ENCODE measurements at places on chromosomes 1 and 21. TPM values are rescaled to one million over a fixed set of nuclear protein-coding genes. Genes with fewer than 3 reads are reported as not detected.

DNA sequence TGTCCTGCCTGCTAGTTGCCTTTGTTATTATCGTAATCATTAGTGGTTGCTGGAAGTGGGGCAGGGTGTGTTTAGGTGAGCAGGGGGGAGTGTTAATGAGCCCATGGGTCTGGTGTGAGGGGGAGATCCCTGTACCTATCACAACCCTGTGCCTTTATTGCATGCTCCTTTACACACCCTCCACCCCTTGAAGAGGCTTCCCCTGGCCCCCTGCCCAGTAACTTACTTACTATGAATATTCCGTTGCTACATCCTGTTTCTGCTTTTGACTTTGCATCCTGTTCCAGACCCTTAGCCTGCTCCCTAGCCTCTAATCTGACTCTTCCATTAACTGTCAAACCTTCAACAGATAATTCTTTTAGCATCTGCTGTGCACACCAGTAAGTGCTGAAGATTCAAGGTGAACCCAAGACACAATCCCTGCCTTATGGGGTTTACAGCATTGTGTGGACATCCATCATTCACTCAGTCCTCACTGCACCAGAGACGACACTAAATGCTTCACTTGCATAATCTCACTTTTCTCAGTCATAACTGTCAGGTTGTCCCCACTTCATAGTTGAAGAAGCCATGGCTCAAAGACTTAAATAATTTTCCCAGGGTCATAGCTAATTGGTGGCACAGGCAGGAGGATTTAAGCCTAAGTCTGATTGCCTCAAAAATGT is 47.9 kb downstream of the CDC7 start:
- H3K27me3 ChIP-seq = no peaks in the 10 kb centered on the region
- peaks cover 27% of the 10 kb centered on the region for H3K36me3 ChIP-seq
- peaks cover 74% of the 10 kb centered on the region for H3K4me1 ChIP-seq
- DNase-seq = peak; percentile 60
- peak overlapping the region; percentile 93 for H3K27ac ChIP-seq

- H3K27ac ChIP-seq = no peak overlapping the region
- H3K4me3 ChIP-seq = no peak overlapping the region
- DNase-seq = no peak
- peaks cover 29% of the 10 kb centered on the region for H3K36me3 ChIP-seq
- no peaks in the 10 kb centered on the region for H3K4me1 ChIP-seq
- H3K27me3 ChIP-seq = no peaks in the 10 kb centered on the region
Measured at GRCh38 chr1:6095511-6096242, 50.0 kb downstream of the KCNAB2 start.

GRCh38 chr1:113515498-113515897 is 125.2 kb downstream of the MAGI3 start:
- no peaks in the 10 kb centered on the region for H3K27me3 ChIP-seq
- no peak overlapping the region for H3K27ac ChIP-seq
- H3K36me3 ChIP-seq = no peaks in the 10 kb centered on the region
- H3K4me3 ChIP-seq = no peak overlapping the region
- peaks cover 9% of the 10 kb centered on the region for H3K4me1 ChIP-seq

DNA sequence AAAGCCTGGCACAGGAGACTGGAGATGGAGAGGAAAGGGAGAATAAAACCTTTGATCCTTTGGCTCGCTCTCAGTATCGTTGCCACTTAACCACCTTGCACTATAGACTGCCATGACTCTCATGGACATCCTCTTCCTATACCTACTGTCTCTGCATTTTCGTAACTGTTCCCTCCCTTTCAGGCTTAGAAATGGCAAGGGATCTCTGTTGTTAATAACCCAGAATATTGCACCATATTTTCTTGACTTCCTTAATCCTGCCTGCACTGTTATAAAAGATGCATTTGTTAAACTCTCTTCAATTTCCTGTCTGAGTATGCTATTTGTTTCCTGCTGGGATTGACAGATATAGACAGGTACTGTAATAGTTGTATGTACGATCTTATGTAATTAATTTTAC is 38.6 kb downstream of the CYYR1 start:
- no peaks in the 10 kb centered on the region for H3K36me3 ChIP-seq
- no peaks in the 10 kb centered on the region for H3K4me1 ChIP-seq
- H3K27me3 ChIP-seq = no peaks in the 10 kb centered on the region
- no peak overlapping the region for H3K27ac ChIP-seq
- DNase-seq = no peak

DNA sequence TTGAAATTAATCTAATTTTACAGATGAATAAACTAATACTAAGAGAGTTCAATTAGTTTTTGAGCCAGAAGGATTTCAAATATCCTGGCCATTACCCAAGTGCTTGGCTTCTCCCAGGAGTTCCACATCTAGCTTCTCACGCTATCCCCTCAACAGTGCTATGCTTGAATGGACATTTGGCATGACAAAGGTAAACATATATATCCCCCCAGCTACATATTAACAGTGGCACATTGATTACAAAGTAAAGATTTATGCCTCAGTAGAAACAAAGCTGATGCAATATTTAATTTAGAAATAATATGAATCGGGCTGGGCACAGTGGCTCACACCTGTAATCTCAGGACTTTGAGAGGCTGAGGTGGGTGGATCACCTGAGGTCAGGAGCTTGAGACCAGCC is 434.6 kb upstream of the PRMT6 start:
- no peak overlapping the region for H3K4me3 ChIP-seq
- no peak overlapping the region for H3K27ac ChIP-seq
- DNase-seq = no peak
- no peaks in the 10 kb centered on the region for H3K36me3 ChIP-seq

GRCh38 chr1:117178756-117179155 is 32.0 kb downstream of the VTCN1 start:
- DNase-seq = no peak
- no peaks in the 10 kb centered on the region for H3K4me1 ChIP-seq
- no peaks in the 10 kb centered on the region for H3K36me3 ChIP-seq
- no peak overlapping the region for H3K27ac ChIP-seq

- H3K36me3 ChIP-seq = no peaks in the 10 kb centered on the region
- no peak overlapping the region for H3K27ac ChIP-seq
- peaks cover 18% of the 10 kb centered on the region for H3K27me3 ChIP-seq
- peak overlapping the region; percentile 83 for H3K4me3 ChIP-seq
- no peak for DNase-seq
Measured at GRCh38 chr1:158150523-158150922, 30.2 kb upstream of the CD1D start.

- peak overlapping the region; percentile 100 for H3K27ac ChIP-seq
- H3K27me3 ChIP-seq = peaks cover 49% of the 10 kb centered on the region
- peaks cover 43% of the 10 kb centered on the region for H3K4me1 ChIP-seq
- peak overlapping the region; percentile 92 for H3K4me3 ChIP-seq
- peaks cover 3% of the 10 kb centered on the region for H3K36me3 ChIP-seq
Measured at GRCh38 chr1:148333875-148334338, 149.2 kb downstream of the PPIAL4G start.

GRCh38 chr1:94792473-94793295 is 27.5 kb upstream of the SLC44A3 start:
- H3K36me3 ChIP-seq = peaks cover 2% of the 10 kb centered on the region
- no peak for DNase-seq
- H3K4me1 ChIP-seq = peaks cover 8% of the 10 kb centered on the region
- peaks cover 12% of the 10 kb centered on the region for H3K27me3 ChIP-seq

GRCh38 chr1:204338997-204339396 is 20.7 kb downstream of the PLEKHA6 start:
- no peak for DNase-seq
- H3K27me3 ChIP-seq = peaks cover 19% of the 10 kb centered on the region
- no peaks in the 10 kb centered on the region for H3K36me3 ChIP-seq
- H3K27ac ChIP-seq = no peak overlapping the region
- no peaks in the 10 kb centered on the region for H3K4me1 ChIP-seq

DNA sequence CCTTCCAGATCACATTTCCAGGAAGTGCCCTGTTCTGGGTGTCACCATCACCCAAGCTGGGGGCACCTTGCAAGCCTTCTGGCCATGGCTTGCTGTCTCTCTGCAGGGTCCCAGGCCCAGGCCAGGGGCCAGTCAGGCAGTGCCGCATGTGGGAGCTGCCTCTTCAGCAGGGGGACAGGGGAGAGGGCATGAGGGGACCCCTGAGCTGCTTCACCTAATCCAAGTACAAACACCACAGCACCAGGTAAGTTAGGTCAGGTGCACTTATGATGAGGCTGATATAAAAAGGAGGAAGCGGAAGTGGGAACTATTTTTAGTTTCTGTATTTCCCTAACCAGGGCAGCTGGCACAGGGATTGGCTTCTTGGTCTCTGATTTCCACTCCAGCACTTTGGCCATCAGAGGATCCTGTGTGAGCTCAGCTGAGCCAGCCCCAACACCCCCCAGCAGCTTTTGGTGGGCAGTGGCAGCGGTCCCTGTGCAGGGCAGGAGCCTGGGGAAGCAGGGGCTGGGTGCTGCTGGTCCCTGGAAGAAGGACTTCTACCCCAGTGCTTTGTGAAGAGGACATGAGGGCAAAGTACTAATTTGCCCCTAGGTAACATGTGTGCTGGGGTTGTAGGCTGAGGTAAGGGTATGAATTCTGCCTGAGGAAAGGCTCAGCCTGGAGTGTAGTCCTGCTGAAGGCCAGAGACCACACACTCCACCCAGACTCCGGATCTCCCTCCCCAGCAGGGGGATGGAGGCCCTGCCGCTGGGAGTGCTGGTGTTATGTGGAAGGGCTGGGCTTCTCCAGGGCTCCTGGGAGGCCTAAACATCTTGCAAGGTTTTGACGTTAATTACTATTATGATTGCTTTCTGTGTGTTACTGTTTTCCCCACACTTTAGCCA is 3.3 kb upstream of the PCBP3 start:
- DNase-seq = no peak
- peaks cover 11% of the 10 kb centered on the region for H3K4me1 ChIP-seq
- H3K27ac ChIP-seq = no peak overlapping the region
- H3K4me3 ChIP-seq = no peak overlapping the region

DNA sequence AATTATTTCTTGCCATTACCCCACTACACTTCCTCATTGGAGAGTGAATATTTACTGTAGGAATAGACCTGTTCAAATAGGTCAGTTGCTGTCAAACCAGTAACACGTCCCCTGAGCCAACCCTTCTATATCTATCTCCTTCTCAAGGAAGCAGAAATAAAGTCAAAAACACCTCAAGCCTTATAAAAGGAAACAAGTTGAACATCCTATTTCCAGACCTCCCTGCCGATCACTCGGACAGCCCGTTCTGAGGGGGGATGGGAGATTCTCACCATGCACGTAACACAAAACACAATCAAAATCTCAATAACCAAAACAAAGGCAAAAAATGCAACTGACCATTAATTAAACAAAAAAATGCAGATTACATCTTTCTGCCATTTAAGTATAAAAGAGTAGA is 121.5 kb upstream of the KRTAP19-8 start:
- H3K27me3 ChIP-seq = peaks cover 3% of the 10 kb centered on the region
- peaks cover 14% of the 10 kb centered on the region for H3K36me3 ChIP-seq
- H3K4me1 ChIP-seq = peaks cover 10% of the 10 kb centered on the region

- no peak overlapping the region for H3K27ac ChIP-seq
- no peak overlapping the region for H3K4me3 ChIP-seq
- no peak for DNase-seq
- no peaks in the 10 kb centered on the region for H3K36me3 ChIP-seq
Measured at GRCh38 chr21:15449556-15449955, 280.2 kb upstream of the USP25 start.

GRCh38 chr1:111895469-111895868 is 94.0 kb downstream of the KCND3 start:
- peaks cover 7% of the 10 kb centered on the region for H3K27me3 ChIP-seq
- H3K27ac ChIP-seq = no peak overlapping the region
- H3K36me3 ChIP-seq = no peaks in the 10 kb centered on the region
- no peak for DNase-seq

DNA sequence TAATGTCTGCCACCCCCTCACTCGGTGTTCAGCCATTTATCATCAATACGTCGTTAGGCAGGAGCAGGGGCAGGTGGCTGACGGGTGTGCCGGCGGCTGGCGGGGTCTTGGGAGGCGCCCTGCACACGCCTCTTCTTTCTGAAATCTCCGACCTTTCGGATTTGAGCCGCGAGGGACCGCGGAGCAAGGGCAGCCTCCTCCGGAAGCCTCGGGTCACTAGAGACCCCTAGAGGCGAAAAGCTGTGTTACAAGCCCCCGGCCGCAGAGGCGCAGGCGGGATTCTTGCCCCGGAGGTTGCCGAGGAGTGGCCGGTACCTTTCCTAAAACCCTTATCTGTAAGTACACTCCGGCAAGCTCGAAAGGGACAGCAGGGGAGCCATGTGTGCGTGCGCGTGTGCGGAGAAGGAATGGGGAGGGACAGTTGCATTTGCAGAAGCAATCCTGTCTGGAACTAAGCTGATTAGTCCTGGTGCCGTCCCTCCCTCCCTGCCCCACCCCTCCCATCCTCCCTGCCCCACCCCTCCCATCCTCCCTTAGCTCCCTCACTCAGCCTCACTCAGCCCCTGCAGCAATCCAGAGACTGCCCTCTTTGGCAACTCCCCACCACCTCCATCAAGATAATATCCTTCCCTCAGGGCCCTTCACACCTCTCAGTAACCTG is 11.0 kb downstream of the BRINP2 start:
- H3K36me3 ChIP-seq = no peaks in the 10 kb centered on the region
- H3K4me3 ChIP-seq = no peak overlapping the region
- peaks cover 5% of the 10 kb centered on the region for H3K4me1 ChIP-seq
- peaks cover 14% of the 10 kb centered on the region for H3K27me3 ChIP-seq
- DNase-seq = peak; percentile 58

- DNase-seq = no peak
- peaks cover 27% of the 10 kb centered on the region for H3K4me1 ChIP-seq
- no peak overlapping the region for H3K27ac ChIP-seq
- H3K4me3 ChIP-seq = no peak overlapping the region
Measured at GRCh38 chr1:61253059-61253735, 170.8 kb downstream of the NFIA start.

GRCh38 chr1:212379366-212379765 is 35.3 kb downstream of the PACC1 start:
- no peaks in the 10 kb centered on the region for H3K27me3 ChIP-seq
- H3K27ac ChIP-seq = no peak overlapping the region
- peaks cover 8% of the 10 kb centered on the region for H3K4me1 ChIP-seq
- H3K36me3 ChIP-seq = peaks cover 43% of the 10 kb centered on the region

GRCh38 chr21:44713130-44713529 is 1.8 kb upstream of the TSPEAR start:
- H3K27ac ChIP-seq = no peak overlapping the region
- DNase-seq = peak; percentile 22
- peaks cover 8% of the 10 kb centered on the region for H3K4me1 ChIP-seq
- H3K27me3 ChIP-seq = peaks cover 80% of the 10 kb centered on the region

The FAM163A gene
- total RNA-seq = not detected

The PLEKHN1 gene
- 3.3 TPM for total RNA-seq

The HSD3B1 gene
- not detected for total RNA-seq

The NR5A2 gene
- total RNA-seq = not detected

The ZNF683 gene
- total RNA-seq = 7.0 TPM

The INSRR gene
- total RNA-seq = 0.19 TPM

The AMPD1 gene
- not detected for total RNA-seq

The POLR3GL gene
- total RNA-seq = 29.1 TPM

The TBX15 gene
- total RNA-seq = not detected

Measured in activated CD8-positive, alpha-beta memory T cell treated with anti-CD3 and anti-CD28 coated beads, Interleukin-2, amount 10 ng/mL, durations not matched to agents 7 days and 5 days (primary cell).